ENCODE measurements at places on chromosomes 2 and 18.

- no peak for DNase-seq
Measured at GRCh38 chr18:62037989-62038778, 145.4 kb upstream of the RNF152 start.

DNA sequence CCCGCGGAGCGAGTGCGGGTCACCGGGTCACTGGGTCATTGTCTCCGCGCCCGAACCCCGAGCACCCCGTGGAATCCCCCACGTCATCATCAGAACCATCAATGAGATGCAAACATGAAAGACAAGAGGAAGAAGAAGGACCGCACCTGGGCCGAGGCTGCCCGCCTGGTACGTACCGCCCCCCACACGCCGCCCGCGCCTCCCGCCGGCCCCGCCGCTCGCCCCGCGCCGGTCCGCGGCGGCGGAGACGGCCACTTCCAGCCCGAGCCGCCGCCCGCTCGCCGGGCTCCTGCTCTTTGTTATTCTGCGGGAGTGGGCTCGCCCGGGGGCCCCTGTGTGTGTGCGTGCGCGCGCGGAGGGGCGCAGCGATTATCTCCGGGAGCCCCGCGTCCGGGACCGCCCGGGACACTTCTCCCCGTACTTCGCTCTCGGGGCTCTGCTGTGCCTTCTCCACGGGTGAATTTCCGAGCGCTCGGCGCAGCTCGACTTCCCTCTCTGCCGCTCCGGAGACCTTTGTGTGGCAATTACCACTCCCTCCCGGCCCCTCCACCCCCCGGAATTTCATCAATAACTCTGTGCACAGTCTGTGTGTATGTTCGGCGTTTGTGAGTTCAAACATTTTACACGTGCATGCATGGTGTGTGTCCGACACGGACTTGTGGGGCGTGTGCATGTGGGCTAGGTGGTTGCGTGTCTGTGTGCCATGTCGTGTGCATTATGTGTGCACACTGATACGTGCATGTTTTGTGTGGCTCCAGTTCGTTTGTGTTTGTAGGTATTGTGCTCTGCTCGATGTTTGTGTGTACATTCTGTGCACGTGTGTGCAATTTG, 714 bp downstream of the ASXL3 start:
- DNase-seq, result no peak

GRCh38 chr2:26215833-26216232, 28.6 kb downstream of the HADHA start:
- no peak for DNase-seq

GRCh38 chr2:237150831-237151375, 65.2 kb downstream of the COPS8 start:
- DNase-seq, result no peak

DNA sequence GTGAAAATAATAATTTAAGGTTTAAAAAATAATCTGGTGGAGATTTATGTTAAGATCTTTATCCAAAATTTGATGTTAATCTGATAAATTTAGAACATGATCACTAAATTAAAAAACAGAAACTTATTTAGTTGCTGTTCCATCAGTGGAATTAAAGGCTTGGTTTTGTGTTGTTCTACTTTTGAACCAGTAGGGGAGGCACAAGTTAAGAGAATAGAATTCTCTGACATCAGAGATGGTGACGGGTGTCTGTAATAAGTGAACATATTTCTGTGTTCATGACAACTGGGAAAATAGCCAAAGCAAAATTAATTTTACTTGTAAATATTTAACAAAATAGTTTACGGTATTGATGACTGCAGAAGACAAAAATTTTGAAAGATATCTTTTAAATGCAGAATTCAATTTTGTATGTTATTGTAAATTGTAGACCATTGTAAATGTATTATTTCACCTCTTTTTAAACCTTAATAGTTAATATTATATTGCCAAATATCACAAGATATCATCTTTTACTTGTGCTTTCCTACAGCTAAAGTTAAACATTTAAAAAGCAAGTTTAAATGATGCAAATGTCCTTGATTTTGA, 106.0 kb downstream of the UBR3 start:
- DNase-seq, result no peak

GRCh38 chr18:55763298-55763697, 175.3 kb upstream of the TCF4 start:
- no peak for DNase-seq

- no peak for DNase-seq
Measured at GRCh38 chr18:79503406-79503805, 107.7 kb downstream of the NFATC1 start.
